Fibroblast of skin of right quadriceps (primary cell): ENCODE measurements at places on chromosomes 4 and X.

- DNase-seq, result no peak
Measured at GRCh38 chr4:109760682-109761081, 30.8 kb upstream of the PLA2G12A start.

- DNase-seq, result peak; percentile 30
Measured at GRCh38 chrX:27903960-27904359, 77.3 kb downstream of the DCAF8L1 start.

- DNase-seq, result no peak
Measured at GRCh38 chr4:4803216-4803911, 56.1 kb upstream of the MSX1 start.

DNA sequence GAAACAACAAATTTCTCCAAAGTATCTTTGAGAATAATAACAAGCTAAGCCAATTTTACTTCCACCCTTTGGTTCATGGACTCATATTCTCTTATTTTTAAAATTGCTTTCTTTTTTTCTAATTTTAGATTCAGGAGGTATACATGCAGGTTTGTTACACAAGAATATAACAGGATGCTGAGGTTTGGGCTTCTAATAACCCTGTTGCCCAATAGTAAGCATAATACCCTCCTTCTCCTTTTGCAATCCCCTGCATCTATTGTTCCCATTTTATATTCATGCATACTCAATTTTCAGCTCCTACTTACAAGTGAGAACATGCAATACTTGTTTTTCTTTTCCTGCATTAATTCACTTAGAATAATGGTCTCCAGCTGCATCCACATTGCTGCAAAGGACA is 202.3 kb upstream of the FSTL5 start:
- no peak for DNase-seq

GRCh38 chrX:71622576-71623450 is 4.5 kb upstream of the CXCR3 start:
- DNase-seq, result peak; percentile 61

GRCh38 chr4:20391198-20391597 is 139.5 kb downstream of the SLIT2 start:
- DNase-seq, result peak; percentile 75

GRCh38 chrX:69088171-69088938 is 76.9 kb downstream of the PJA1 start:
- peak; percentile 33 for DNase-seq

DNA sequence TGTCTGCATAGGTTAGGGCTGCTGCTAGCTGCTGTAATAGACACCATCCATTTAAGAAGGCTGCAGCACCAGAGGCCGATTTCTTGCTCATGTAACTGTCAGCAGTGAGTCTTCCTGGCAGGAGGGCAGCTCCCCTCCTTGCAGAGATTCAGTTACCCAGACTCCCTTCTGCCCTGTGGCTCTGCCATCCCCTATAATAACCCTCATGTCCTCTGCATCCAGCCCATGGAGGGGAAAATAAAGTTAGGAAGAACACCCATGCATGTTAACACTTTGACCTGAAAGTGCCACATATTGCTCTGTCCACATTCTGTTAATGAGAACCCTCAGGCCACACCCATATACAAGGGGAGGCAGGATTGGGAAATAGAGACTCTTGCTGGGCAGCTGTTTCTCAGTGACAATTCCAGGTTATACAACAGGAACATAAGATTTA is 5.4 kb downstream of the STBD1 start:
- DNase-seq, result no peak

GRCh38 chrX:69615779-69616456 is at the start of gene EDA:
TSS of gene EDA (plus strand) at chrX:69616113.
- peak; percentile 86 for DNase-seq

DNA sequence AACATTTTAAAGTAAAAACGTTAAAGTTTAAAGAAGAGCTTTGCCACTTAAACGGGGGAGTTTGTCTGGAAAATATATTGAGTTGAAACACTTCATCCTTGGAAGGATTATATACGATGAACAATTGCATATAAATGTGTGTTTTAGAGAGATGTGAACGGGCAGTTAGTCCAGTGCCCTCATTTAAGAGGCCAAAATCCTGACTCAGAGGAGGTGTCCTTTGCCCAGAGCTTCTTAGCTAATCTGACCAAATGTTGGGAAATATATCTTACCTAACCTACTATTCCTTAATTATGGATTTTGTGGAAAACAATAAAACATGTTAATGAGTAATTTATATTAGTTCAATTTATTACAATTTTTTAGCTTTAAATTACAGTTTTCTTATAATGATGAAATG is 327.2 kb upstream of the DIPK2B start:
- DNase-seq, result no peak

GRCh38 chr4:122616915-122617596 is 3.8 kb downstream of the IL21 start:
- DNase-seq, result no peak

- peak; percentile 40 for DNase-seq
Measured at GRCh38 chr4:125741825-125742452, 427.2 kb downstream of the FAT4 start.

DNA sequence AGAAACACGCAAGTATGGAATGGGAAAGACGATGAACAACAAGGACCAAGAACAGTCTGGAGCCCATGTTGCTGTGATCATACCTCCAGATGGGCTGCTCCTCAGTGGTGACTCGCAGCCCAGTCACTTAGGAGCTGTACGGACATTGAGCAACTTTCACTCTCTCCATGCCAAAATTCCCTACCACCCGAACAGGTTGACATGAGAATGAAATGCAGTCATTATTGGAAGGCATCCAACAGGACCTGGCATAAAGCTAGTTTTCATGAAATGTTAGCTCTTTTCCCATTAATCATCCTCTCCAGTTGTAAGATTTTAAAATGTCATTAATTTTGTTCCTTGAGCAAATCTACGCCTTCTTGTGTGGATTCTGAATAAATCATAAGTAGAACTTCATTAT is 82.7 kb upstream of the GPM6B start:
- DNase-seq, result peak; percentile 94

GRCh38 chrX:153878969-153879653 is 6.9 kb downstream of the L1CAM start:
- no peak for DNase-seq

DNA sequence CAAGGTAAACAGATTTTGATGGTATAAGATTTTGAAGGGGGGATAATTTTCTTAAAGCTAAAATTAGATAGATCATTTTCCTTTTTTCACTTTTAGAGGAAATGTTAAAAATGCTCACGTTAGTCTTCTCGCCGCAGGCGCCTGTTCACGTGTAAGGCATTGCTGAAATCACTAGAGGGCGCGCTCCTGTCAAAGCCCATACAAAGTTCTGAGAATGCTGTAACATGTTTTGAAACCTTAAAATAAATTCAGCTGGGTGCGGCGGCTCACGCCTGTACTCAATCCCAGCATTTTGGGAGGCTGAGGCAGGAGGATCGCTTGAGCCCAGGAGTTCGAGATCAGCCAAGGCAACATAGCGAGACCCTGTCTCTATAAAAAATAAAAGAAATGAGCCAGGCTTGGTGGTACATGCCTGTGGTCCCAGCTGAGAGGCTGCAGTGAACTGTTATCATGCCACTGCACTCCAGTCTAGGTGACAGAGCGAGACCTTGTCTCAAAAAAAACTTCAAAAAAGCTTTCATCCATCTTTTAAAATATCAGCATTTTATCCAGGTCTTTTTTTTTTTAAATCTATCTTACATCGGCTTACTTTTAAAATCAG is 138.0 kb downstream of the RBMX2 start:
- DNase-seq, result peak; percentile 48

DNA sequence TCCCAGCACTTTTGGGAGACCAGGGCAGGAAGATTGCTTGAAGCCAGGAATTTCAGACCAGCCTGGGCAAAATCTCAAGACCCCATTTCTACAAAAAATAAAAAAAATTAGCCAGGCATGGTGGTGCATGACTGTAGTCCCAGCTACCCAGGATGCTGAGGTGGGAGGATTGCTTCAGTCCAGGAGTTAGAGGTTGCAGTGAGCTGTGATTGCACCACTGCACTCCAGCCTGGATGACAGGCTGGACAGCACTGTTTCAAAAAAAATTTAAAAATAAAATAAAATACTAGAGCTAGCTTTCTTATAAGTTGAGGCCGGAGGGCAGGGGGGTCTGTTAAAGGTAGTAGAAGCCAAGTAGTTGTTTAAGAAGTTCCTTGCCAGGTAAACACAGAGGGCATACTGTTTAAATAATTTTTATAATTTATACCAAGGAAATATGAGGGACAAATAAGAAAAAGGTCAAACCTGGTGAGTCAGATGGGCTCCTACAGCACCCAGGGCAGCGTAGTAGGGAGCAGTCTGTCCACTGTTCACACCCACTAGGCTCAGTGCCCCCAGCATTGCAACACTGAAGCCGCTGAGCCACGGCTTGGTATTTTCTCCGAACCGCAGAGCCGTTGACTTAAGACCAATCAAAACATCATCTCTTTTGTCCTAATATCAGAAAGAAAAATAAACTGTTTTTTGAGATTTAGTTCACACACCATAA is 17.3 kb downstream of the COQ2 start:
- DNase-seq, result no peak

- no peak for DNase-seq
Measured at GRCh38 chrX:101478366-101478765, 6.9 kb upstream of the ARMCX4 start.

DNA sequence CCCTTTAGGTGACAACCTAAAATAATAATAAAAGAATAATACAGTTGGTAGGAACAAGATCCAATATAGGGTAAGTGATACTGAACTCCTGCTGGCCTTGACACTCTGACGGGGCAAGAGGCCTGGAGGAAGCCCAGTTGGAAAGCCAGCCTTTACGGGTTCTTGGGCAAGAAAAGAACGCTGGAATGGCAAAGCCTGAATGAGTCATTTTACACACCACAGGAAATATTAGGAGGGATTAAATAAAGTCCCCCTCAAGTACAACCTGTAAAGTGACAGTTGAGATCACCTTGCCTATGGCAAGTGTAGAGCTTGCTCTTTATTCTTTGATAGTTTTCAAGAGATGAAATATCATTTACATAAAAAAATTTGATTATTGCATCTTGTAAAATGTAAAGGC is 244.5 kb upstream of the TLL1 start:
- DNase-seq, result no peak

DNA sequence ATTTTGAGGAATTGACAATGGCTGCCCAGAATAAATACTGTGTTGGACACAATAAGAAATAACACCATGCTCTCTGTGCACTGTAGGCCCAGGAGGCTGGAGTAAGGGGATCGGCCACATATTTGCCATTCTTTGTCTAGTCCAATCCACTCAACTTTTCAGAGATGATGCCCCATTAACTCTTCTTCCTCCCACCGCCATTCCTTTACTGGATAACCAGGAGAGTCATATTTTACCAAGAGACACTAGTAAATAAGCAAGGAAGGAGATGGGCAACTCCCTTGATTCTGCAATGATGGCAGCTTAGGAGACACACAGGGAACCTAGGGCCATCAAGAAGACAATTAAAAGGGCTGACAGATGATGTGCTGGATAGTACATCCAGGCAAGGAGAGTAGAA is 87.9 kb upstream of the GPC3 start:
- DNase-seq, result no peak

GRCh38 chr4:145870155-145871020 is 68.2 kb downstream of the ZNF827 start:
- no peak for DNase-seq

- no peak for DNase-seq
Measured at GRCh38 chr4:138437263-138437851, 195.2 kb upstream of the SLC7A11 start.

DNA sequence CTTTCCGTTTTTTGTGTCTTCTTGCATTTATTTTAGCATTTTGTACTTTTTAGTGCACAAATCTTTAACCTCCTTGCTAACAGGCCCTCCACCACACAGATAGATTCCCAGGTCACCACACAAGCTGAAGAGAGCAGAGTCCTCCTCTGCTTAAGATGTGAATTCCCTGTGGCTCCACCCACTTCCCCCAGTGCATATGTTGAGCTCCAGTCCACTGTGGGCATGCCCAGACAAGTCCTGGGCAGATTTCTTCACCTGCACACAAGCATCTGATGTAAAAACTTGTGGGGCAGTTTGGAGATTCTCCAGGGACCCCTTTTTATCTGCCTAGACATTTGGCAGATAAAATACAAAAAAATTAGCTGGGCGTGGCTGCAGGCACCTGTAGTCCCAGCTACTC is 19.8 kb upstream of the PASD1 start:
- DNase-seq, result no peak

DNA sequence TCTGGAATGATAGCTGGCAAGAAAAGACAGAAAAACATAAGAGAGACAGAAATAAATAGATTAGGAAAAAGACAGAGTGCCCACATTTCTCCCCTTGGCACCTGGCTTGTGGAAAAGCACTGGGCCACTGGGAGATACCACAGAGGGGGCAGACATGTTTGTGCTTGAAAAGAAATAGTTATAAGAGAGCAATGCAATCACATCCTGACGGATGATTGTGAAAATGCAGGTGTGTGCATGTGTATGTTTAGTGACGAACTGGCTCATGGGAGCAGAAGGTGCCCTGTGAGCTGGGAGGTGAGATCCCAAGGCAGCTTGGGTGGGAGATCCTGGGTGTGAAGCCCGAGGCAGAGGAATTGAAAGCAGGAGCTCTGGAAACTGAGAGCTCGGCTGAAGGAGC is 617.9 kb downstream of the BCOR start:
- no peak for DNase-seq

DNA sequence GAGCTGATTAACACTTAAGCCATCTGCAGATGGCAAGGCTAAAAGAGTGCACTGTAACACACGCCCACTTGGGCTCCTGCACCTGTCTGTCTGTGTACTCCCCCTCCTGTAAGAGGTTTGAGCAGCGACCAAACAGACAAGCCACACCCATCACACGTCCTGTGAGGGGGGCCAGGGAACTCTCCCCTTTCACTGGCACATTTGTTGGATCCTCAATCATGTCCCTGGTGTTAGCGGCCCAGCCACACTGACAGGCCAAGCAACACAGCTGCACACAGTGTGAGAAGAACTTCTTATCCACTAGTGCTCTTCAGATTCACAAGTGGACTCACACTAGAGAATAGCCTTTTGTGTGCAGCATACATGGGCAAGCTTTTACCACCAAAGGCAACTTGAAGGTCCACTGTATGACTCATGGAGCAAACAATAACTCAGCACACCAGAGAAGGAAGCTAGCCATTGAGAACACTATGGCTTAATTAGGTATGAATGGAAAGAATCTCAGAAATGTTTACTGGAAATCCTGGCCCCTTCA is 29.1 kb upstream of the UTP14A start:
- peak; percentile 52 for DNase-seq

GRCh38 chrX:19554786-19555185 is 39.5 kb upstream of the MAP3K15 start:
- DNase-seq, result peak; percentile 78

GRCh38 chr4:24488399-24489164 is 95.8 kb downstream of the DHX15 start:
- DNase-seq, result peak; percentile 44

- no peak for DNase-seq
Measured at GRCh38 chr4:48234575-48234974, 35.1 kb downstream of the TEC start.

GRCh38 chr4:54102531-54103106 is 2.7 kb downstream of the GSX2 start:
- DNase-seq, result no peak

DNA sequence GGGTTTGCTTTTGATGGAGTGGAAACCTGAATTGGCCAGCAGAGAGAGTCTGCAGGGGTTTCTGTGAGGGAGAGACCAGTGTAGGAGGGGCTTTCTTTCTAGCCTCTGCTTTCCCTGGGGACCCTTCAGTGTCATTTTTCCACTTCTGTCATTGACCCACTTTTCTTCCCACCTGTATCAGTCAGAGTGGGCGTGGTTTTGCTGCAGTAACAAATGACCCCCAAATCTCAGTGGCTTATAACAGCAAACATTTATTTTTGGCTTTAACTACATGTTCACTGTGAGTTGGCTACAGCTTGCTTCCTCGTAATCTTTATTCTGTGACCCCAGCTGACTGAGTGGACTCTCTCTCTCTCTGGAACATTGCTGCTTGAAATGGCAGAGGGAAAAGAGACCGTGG is 25.6 kb upstream of the PTTG2 start:
- DNase-seq, result no peak
